Activated T-cell treated with anti-CD3 and anti-CD28 coated beads for 4 hours (primary cell): ENCODE measurements at places on chromosomes 6 and 20.

GRCh38 chr20:1777476-1777820 lies 117.8 kb upstream of the SIRPA start:
- no peak for DNase-seq

GRCh38 chr6:19477563-19477962 lies 359.6 kb upstream of the ID4 start:
- DNase-seq = no peak

GRCh38 chr6:165880686-165881085 lies 217.6 kb upstream of the PDE10A start:
- DNase-seq = no peak

GRCh38 chr6:105753207-105753606 lies 332.9 kb upstream of the PRDM1 start:
- no peak for DNase-seq

- no peak for DNase-seq
Observed at GRCh38 chr6:98871821-98872220, 37.4 kb downstream of the POU3F2 start.

- no peak for DNase-seq
Observed at GRCh38 chr20:63767886-63768285, 28.3 kb downstream of the SLC2A4RG start.

- DNase-seq = no peak
Observed at GRCh38 chr6:16832043-16832567, 70.8 kb upstream of the ATXN1 start.

DNA sequence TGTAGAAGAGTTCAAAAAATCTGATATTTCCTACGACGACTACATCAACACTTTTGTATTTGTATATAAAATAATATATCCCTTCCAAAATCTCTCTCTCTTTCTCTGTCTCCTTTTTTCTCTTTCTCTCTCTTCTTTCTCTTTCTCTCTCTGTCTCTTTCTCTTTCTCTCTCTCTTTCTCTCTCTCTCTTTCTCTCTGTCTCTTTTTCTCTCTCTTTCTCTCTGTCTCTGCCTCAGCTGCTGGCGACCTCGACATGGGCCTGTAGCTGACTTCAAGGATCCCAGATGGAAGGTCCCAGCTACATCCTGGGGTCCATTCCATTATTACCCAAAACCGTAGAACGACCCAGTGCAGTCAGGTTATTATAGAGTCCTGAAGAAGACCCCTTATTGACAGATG lies 90.0 kb downstream of the CD24 start:
- no peak for DNase-seq

- DNase-seq = no peak
Observed at GRCh38 chr6:63352069-63352543, 32.3 kb upstream of the LGSN start.

- no peak for DNase-seq
Observed at GRCh38 chr6:51289041-51289440, 470.4 kb downstream of the TFAP2B start.

DNA sequence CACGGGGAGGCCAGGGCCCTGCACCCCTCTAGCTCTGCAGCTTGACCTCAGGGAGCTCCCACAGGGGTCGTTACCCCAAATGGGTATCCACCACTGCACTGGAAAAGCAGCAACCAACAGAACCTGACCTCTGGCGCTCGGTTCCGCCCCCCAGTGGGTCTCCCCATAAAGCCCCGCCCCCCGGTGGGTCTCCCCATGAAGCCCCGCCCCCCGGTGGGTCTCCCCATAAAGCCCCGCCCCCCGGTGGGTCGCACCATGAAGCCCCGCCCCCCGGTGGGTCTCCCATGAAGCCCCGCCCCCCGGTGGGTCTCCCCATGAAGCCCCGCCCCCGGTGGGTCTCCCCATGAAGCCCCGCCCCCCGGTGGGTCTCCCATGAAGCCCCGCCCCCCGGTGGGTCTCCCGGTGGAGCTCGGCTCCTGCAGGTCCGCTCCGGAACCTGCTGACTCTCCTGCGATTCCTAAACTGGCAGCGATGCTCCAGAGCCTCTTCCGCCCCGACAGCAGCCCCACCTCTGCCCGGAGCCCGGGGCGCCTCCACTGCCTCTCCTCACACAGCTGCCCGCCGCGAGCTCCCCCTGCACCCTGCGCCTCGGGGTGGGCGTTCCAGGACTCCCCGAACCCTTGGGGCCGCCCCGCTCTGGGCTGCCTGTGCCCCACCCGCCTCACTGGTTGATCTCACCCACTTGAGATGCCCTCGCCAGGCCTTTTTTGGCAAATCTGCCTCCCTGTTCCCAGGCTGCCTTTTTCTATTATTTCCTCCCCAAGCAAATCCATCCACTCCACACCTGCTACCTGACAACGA lies 12.1 kb downstream of the SLC2A4RG start:
- DNase-seq = no peak

DNA sequence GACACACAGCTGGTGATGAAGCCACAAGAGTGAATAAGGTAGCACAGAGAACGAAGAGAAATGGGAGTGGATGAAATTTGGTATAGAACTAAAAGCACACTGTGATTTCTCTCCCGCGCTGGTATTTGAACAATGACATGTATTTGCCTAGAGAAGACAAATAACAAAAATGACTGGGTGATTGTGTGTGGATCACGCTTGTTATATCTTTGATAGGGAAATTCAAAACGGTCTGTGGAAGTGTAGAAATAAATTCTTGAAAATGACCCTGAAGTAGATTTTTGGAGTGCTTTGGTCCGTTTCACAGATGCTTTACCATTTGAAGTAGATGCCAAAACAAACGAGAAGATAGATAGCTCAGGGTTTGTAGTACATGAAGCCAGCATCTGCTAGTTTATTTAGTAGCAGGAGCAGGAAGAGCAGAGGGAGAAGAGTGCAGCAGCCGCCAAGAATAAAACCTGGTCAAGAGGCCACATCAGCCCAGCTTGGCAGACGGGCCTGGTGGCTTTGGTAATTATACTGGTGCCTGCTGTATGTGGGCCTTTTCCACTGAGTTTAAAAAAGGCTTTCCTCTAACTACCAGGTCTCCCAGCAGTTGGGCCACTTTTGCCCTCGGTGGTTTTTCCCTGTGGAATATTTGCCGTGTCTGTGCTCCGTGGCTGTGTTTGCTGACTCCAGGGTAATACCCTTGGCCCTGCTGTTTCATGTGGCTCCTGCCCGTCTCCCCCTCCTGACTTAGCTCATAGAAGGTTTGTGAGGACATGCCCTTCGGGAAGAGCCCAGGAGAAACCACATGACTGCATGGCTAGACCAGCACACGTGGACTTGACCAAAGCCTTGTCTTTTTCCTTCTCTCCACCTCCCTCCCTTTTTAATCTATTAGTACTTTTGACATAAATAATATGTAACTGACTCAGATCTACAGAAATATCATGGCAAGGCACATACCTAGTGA lies 294.0 kb downstream of the SOX4 start:
- no peak for DNase-seq

GRCh38 chr20:48178633-48179032 lies 393.4 kb upstream of the SULF2 start:
- no peak for DNase-seq

DNA sequence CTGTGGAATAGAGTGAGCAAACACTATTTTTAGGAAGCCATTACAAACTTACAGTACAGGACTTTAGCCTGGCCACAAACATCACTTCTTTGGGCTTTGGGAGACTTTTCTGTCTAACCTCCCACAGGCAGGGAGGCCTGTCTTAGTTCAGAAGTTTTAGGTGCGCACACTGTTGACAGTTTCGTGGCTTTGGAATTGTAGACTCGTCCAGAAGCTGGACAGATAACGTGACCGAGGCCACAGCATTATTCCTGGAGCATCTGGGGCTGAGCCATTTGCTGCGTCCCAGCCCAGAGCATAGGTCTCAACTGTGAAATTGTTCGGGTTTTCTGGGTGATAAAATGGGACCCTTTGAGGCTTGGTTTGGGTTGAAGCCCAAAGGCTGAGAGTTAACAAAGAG lies 53.8 kb downstream of the NDUFAF5 start:
- no peak for DNase-seq

GRCh38 chr6:56803594-56803993 lies 151.3 kb upstream of the BEND6 start:
- DNase-seq = no peak

- DNase-seq = peak; percentile 58
Observed at GRCh38 chr6:26156105-26156849, 69.0 kb downstream of the HFE start.

GRCh38 chr6:15365273-15365687 lies 119.4 kb downstream of the JARID2 start:
- DNase-seq = no peak

- no peak for DNase-seq
Observed at GRCh38 chr6:30763618-30764489, 19.5 kb upstream of the IER3 start.

- no peak for DNase-seq
Observed at GRCh38 chr20:10771435-10772140, 97.8 kb upstream of the JAG1 start.

DNA sequence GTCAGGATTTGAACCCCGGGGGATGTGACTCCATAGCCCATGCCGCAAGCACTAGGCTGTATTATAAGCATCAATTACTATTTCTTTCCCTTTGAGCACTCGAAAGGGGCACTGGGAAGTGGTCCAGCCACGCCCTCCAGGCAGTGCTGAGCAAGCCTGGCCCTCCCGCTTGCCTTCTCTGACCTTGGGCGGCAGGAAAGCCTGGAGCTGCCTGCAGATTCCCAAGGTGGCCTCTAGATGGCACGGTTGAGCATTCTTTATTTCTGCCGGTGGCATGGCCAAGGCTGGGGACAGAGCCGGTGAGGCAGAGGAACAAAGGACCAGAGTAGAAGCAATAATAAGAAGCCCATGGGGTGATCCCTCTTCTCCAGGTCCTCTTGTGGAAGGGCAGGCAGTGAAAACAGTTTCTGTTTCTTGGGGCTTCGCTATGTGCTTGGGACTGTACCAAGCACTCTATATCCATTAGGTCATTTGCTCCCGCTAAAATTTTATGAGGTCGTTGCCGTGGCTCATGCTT lies 32.0 kb downstream of the ARHGAP40 start:
- peak; percentile 54 for DNase-seq

GRCh38 chr6:63527658-63528514 lies 44.4 kb upstream of the LOC128125822 start:
- DNase-seq = no peak

GRCh38 chr6:3748208-3749066 lies 3.1 kb downstream of the PXDC1 start:
- DNase-seq = no peak

- DNase-seq = no peak
Observed at GRCh38 chr6:128847431-128848210, 35.3 kb upstream of the LAMA2 start.

DNA sequence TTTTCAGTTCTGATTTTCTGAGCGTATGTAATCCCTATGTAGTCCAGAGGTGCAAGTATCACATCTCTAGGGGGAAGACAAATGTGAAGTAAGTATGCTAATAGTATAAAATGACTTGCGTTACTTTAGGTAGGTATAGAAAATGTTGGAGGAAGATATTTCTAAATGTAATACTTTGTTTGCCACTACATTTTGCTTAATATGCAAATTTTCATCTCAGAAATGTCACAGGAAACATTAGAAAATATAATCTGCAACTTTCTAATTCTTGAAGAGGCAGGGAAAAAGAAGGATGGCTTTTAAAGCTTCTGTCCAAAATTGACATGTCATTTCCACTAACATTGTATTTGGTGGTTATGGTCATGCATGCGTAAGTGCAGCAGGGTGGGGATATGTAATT lies 85.6 kb downstream of the CD2AP start:
- DNase-seq = no peak

DNA sequence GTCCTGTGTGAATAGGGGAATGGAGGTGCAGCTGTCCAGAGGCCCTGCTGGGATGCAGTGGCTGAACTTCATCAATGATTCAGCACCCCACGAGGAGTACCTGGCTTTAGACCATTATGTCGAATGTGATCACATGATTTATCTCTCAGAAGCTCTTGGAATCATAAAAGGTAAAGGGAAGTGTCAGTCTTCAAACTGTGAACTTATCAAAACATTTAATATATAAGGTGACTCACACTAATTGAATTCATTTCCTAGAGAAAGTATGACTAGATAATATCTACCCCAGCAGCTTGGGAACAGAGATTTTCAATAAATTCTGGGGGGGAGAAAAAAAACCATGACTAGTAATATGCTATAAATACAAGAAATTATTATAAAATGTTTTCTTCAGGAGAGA lies 29.5 kb downstream of the ALDH8A1 start:
- DNase-seq = no peak

- DNase-seq = no peak
Observed at GRCh38 chr20:37350649-37351574, 5.0 kb downstream of the SRC start.

DNA sequence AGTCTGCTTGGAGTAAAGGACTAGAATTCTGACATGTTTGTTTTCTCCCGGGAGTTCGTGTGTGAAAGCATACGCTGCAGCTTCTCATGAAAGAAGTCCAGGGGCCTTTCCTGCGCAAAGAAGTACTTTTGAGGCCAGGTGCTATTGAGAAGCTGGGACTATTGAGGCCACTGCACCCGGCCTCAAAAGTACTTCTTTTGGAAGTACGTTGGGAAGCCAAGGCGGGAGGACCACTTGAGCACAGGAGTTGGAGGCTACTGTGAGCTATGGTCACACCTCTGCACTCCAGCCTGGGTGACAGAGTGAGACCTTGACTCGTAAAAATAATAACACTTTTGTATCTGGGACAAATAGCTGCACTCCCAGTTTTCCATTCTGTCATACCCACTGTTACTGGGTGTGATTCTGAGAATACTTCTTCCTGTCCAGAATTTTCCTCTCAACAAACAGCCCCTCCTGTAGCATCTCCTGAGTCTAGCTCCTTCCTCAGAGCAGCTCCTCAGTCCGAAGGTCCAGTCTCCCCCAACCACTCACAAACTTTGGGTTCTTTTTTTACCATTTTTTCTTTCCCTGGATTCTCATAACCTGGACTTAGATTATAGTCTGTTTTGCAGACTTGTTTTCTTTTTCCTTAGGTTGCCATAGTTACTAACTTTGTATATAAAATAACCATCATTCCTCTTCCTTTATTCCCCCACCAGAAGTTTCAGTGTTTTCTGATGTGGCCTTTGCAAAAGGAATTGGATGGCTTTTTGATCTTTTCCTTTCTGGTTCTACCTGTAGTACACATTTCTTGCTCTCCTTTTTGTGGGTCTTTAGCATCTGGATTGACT lies 12.7 kb downstream of the STK35 start:
- DNase-seq = no peak

GRCh38 chr6:137666202-137666774 lies 172.1 kb upstream of the OLIG3 start:
- DNase-seq = no peak

- DNase-seq = no peak
Observed at GRCh38 chr6:92681401-92681800, 738.0 kb downstream of the EPHA7 start.

DNA sequence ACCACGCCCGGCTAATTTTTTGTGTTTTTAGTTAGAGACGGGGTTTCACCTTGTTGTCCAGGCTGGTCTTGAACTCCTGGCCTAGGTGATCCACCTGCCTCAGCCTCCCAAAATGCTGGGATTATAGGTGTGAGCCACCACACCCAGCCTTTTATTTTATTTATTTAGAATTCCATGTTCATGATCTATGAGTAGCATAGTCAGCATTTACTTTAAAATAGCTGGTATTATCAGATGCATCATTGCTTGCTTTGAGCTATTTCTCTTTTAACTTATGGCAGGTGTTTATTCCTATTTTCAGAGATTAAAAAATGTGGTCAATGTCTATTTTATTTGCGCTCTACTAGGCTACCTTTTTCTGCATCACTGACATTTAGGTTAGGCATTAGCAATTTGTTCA lies 152.0 kb downstream of the UTRN start:
- DNase-seq = no peak

- no peak for DNase-seq
Observed at GRCh38 chr6:168506460-168506859, 65.5 kb downstream of the SMOC2 start.

GRCh38 chr6:3376064-3376463 lies 80.8 kb downstream of the SLC22A23 start:
- no peak for DNase-seq

GRCh38 chr20:9040863-9041524 lies 27.9 kb upstream of the PLCB4 start:
- no peak for DNase-seq
